ENCODE measurements at places on chromosomes 7 and 10. TPM values are rescaled to one million over a fixed set of nuclear protein-coding genes. Genes with fewer than 3 reads are reported as not detected.

Gene JMJD1C
- 22.8 TPM for polyA plus RNA-seq

Gene NEUROG3
- not detected for polyA plus RNA-seq

Gene INSYN2A
- not detected for polyA plus RNA-seq

- H3K27me3 ChIP-seq, result no peaks in the 10 kb centered on the region
- H3K4me3 ChIP-seq, result no peak overlapping the region
- H3K36me3 ChIP-seq, result no peaks in the 10 kb centered on the region
Observed at GRCh38 chr10:130341356-130341755, 205.2 kb downstream of the GLRX3 start.

DNA sequence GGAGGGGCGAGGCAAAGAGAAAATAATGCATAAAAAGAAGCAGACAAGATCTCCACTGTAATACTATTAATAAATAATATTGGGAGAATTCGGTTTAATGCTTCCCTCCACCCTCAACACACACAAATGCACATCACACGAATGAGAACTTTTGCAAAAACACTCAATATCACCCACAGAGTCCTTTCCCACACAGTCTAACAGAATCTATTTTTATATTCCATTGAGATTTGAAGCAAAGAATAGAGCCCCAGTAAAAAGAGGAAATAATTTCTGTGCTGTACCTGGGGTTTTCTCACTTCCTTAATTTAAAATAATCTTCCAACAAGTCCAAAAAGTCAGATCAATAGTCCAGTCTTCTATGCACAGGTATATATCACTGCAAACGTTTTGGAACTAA lies 17.0 kb downstream of the PIK3AP1 start:
- no peaks in the 10 kb centered on the region for H3K27me3 ChIP-seq
- no peak overlapping the region for H3K4me3 ChIP-seq
- no peaks in the 10 kb centered on the region for H3K36me3 ChIP-seq
- no peak for DNase-seq
- H3K27ac ChIP-seq, result no peak overlapping the region

- H3K4me3 ChIP-seq, result peak overlapping the region; percentile 66
- peak; percentile 62 for DNase-seq
- H3K36me3 ChIP-seq, result no peaks in the 10 kb centered on the region
- H3K27ac ChIP-seq, result peak overlapping the region; percentile 75
- peaks cover 15% of the 10 kb centered on the region for H3K4me1 ChIP-seq
Observed at GRCh38 chr10:86711513-86712316, 43.4 kb downstream of the LDB3 start.

GRCh38 chr10:5038733-5039132 lies 35.1 kb upstream of the AKR1C2 start:
- H3K4me3 ChIP-seq, result no peak overlapping the region
- DNase-seq, result no peak
- no peak overlapping the region for H3K27ac ChIP-seq
- H3K36me3 ChIP-seq, result no peaks in the 10 kb centered on the region
- no peaks in the 10 kb centered on the region for H3K4me1 ChIP-seq
- H3K27me3 ChIP-seq, result no peaks in the 10 kb centered on the region

GRCh38 chr7:2011266-2012043 lies 221.3 kb downstream of the MAD1L1 start:
- no peaks in the 10 kb centered on the region for H3K36me3 ChIP-seq
- H3K27me3 ChIP-seq, result no peaks in the 10 kb centered on the region
- DNase-seq, result no peak
- no peak overlapping the region for H3K27ac ChIP-seq
- no peak overlapping the region for H3K4me3 ChIP-seq

DNA sequence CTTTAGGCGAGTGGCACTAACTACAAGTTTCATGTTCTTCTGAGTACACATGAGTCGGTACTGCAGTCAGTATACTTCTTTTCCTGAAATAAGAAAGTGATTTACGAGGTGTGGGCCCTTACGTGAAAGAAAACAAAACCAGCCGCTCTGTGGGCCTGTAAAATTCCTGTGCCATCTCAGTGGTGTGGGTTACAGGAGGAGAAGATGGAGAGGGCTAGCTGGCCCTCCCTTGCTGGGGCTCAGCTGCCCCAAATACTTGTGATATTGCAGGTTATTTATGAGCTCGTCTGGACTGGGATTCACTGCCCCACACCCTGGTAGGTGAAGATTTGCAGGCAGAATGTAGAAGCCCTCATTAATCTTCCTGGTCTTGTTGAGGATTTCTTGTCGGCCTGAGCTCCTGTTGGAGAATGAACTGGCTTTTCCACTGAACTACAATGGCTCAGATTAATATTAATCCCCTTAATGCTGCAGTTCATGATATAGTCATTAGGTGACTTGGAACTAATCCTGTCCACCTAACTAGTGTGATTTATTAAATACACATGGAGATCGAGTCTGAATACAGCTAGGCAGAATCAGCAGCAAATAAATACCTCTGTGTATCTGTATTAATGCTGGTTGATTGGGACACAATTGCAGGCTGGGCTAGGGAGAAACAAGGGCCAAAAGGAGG lies 68.0 kb downstream of the GBF1 start:
- no peak overlapping the region for H3K4me3 ChIP-seq
- H3K27ac ChIP-seq, result no peak overlapping the region
- peaks cover 7% of the 10 kb centered on the region for H3K4me1 ChIP-seq

GRCh38 chr10:127991543-127992255 lies 84.8 kb downstream of the PTPRE start:
- H3K4me3 ChIP-seq, result no peak overlapping the region
- H3K27me3 ChIP-seq, result no peaks in the 10 kb centered on the region
- H3K27ac ChIP-seq, result no peak overlapping the region
- peaks cover 20% of the 10 kb centered on the region for H3K4me1 ChIP-seq
- DNase-seq, result no peak

GRCh38 chr10:93290661-93291354 lies 191.3 kb downstream of the MYOF start:
- no peak overlapping the region for H3K4me3 ChIP-seq
- H3K27me3 ChIP-seq, result no peaks in the 10 kb centered on the region
- no peak for DNase-seq
- no peaks in the 10 kb centered on the region for H3K36me3 ChIP-seq

GRCh38 chr10:127195571-127196281 lies 665 bp downstream of the INSYN2A start:
- H3K4me1 ChIP-seq, result no peaks in the 10 kb centered on the region
- no peak for DNase-seq
- H3K27me3 ChIP-seq, result no peaks in the 10 kb centered on the region
- H3K36me3 ChIP-seq, result no peaks in the 10 kb centered on the region
- H3K27ac ChIP-seq, result no peak overlapping the region
- no peak overlapping the region for H3K4me3 ChIP-seq

DNA sequence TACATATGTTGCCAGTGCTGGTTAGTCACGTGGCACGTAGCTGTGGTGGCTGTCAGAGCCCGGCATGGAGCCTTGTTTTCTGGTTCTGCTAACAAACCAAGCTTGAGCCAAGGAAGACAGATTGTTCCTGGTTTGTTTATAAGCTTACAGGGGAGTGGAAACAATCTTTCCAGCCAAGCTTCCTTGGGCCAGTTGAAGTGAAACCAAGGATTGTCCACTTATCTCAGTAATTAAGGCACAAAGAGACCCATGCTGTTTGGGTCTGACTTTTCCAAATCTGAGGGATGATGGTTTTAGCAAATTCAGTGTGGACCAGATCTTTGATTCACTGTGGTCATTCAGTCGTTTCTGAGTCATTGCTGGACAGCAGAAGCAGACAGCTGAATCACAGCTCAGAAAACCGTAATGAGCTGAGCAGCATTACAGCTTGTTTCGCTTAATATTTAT lies 297.3 kb upstream of the COBL start:
- no peaks in the 10 kb centered on the region for H3K36me3 ChIP-seq
- no peaks in the 10 kb centered on the region for H3K4me1 ChIP-seq
- no peaks in the 10 kb centered on the region for H3K27me3 ChIP-seq
- DNase-seq, result no peak

GRCh38 chr7:141949451-141949850 lies 2.7 kb upstream of the CLEC5A start:
- no peaks in the 10 kb centered on the region for H3K4me1 ChIP-seq
- no peak overlapping the region for H3K4me3 ChIP-seq
- DNase-seq, result no peak
- no peak overlapping the region for H3K27ac ChIP-seq
- no peaks in the 10 kb centered on the region for H3K27me3 ChIP-seq

GRCh38 chr7:102431617-102432298 lies 1.6 kb upstream of the ORAI2 start:
- H3K27me3 ChIP-seq, result no peaks in the 10 kb centered on the region
- H3K4me1 ChIP-seq, result peaks cover 78% of the 10 kb centered on the region
- peak; percentile 75 for DNase-seq
- H3K36me3 ChIP-seq, result peaks cover 5% of the 10 kb centered on the region

DNA sequence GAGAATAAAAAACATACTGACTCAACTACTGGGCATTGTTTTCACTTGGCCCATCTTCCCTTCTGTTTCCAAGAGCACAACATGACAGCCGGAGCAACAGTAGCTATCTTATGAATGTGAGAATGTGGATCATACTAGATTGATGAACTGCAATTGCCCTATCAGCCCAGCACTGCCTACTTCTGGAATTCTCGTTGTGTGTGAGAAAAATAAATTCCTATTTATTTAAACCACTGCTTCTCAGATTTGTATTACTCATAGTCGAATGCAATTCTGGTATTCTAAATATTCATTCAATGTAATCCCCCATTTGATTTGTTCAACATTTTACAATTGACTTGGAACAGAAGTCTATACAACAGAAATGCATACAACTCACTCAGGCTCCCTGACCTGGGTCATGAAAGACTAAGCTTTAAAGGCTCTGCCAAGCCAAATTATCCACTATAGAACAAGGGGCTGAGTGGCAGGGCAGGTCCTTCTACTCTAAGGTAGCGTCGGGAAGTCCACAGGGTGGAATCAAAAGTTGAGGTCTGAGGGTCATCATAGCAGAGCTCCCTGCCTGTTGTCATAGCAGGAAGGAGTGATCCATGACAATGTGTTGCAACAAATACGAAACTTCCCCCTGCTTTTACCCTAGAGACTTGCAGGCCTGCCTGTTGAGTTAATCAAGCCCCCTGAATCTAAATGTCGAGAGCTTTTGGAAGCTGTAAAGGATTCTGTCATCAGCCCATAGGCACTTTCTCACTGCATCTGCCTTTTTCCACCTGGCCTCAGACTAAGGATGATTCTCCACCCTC lies 12.4 kb upstream of the JAZF1 start:
- no peaks in the 10 kb centered on the region for H3K4me1 ChIP-seq
- H3K36me3 ChIP-seq, result no peaks in the 10 kb centered on the region
- H3K4me3 ChIP-seq, result no peak overlapping the region
